ENCODE measurements at places on chromosomes 2 and 18.

DNA sequence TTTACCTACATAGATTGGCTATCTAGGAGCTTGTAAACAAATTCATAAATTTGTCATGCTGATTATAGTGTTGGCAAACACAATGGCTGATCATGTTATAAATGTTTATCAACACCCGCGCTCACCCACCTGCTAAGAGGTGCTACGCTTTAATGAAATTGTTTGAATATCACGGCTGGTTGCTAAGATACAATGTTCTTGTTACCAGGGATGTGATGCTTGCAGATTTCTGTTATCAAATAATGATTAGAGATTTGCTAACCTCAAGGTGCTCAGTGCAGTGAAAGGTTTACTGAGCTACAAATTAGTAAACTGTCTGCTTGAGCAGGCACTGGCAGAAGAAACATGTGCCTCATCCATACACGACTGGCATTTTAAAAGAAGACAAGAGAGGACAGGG is 160.0 kb upstream of the ZEB2 start:
- DNase-seq: no peak

DNA sequence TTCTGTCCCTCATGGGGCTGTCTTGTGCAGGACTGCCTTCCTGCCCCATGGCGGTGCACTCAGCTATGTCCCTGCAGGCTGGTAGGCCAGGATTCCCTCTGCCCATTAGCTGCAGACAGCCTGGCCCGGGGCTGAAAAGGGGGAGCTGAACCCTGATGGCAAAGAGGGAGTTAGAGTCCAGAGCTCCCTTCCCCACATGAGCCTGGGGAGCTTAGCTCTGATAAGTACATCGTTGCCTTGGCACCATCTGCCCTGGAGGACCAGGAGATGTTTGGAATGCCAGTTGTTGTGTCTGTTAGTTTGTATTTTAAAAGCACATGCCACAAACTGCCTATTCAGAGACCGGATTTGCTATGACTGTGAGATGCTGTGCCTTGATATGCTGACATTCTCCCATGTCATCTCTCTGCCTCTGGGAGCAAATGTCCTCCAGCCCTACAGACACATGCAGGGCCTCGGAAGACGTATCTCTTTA is 65.1 kb upstream of the AFF3 start:
- DNase-seq: no peak

GRCh38 chr18:78639006-78639950 is 340.3 kb upstream of the SALL3 start:
- DNase-seq: no peak

GRCh38 chr18:48728204-48728833 is 189.5 kb downstream of the CTIF start:
- peak; percentile 16 for DNase-seq

GRCh38 chr2:106566050-106566449 is 78.9 kb downstream of the CD8B2 start:
- no peak for DNase-seq

GRCh38 chr18:36729197-36729596 is 99.6 kb downstream of the TPGS2 start:
- DNase-seq: no peak
